KG1 (cell line): ENCODE measurements at places on chromosomes 12 and 14.

DNA sequence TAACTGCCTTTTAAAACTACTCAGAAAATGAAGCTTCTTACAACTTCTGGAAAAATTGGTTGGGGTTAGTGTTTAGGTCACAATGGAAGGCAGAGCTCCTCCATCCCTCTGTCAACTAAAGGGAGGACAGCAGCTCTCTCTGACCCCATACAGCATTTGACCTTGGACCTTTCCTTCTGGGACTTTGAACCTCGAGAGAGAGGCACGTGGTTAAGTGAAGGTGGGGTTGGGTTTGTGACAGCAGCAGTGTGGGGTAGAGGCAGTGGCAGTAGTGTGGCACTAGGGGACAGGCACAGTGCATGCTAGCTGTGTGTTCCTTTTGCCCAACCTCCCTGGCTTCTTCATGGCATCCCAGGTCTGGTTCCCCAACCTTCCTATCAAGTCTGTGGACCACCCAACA lies 9.4 kb upstream of the C12orf75 start:
- no peak for DNase-seq

- no peak for DNase-seq
These were observed 4.6 kb downstream of the HOXC12 start for GRCh38 chr12:53959314-53959713.

DNA sequence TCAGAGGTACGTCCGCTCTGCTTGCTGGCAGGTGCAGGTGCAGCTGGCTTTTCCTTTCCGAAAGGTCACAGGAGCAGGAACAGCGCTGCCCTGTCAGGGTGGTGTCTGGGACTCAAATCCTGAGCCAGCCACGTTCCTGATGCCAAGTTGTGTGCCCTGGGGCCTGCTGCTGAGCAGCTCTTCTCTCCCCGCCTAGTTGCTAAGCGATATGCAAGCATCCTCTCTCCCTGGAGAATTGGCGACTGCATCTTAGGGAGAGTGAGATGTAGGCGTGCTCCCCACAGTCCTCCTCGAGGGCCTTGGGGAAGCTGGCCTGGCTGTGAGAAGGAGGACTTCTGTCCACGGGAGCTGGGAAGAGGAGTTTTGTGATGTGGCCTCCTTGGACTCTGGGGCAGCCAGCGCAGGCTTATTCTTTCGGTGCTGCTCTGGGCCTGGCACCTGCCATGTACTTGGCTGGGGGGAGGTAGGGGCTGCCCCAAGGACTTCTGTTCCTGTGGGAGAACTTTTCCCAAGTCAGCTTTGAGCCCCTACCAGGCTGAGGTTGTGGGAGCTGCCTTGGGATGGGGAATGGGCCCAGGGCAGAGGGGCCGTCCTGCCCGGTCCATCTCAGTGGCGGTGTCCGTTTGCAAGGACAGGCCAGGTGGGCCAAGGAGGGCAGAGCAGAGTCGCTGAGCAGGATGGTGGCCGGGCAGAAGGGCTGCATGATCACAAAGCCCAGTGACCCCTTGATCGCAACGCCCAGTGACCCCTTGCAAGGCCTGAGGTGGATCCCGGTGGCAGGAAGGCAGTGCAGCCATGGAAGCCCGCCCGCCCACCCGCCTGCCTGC lies 183.5 kb downstream of the ADGRD1 start:
- DNase-seq: no peak

- no peak for DNase-seq
These were observed 53.7 kb downstream of the TMTC2 start for GRCh38 chr12:82740129-82741000.

DNA sequence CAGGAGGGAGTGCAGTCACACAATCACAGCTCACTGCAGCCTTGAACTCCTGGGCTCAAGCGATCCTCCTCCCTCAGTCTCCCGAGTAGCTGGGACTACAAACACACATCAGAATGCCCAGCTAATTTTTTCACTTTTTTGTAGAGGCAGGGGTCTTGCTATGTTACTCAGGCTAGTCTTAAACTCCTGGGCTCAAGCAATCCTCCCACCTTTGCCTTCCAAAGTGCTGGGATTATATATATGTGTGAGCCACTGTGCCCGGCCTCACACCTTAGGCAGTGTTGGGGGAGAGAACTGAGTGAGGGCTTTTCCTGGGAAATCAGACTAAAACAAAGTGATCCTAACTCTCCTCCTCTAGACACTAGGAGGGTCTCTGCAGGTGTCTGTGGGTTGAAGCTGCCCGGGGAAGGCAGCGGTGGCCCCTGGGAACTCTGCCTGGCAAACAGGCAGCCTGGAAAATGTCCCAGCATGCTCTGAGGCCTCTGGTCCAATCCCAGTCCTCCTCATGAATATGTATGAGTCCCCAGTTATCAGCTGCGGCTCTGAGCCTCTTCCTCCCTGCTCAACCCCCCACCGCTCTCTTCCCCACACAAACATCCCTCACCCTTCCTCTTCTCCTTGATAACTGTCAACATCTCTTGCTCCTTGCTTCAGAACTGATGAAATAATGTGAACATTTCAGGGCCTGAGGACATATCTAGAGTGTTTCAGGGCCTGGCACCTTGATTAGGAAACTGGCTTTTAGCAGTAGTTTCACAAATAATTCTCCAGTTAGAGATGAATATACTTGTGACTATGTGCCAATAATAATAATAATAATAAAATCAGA lies 7.9 kb upstream of the NAA25 start:
- no peak for DNase-seq

GRCh38 chr12:108685469-108686260 lies 45.7 kb downstream of the CORO1C start:
- DNase-seq: no peak

DNA sequence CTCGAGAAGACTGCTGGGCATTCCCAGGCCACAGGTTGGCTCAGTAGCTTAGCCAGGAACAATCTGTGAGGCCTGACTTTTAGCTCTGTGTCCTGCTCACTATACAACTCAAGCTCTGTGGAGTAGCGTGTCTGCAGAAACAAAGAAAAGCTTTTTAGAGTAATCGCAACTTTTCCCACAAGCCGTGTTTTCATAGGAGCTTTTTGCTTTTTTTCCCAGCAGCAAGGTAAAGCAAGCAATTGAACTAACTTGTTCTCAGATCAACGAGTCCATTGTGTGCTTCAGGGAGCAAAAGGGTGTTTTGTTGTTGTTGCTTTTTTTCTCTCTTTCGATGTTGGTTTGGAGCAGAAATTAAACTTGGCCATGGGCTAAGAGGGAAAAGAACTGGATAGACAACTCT lies 97.3 kb upstream of the BCL2L14 start:
- DNase-seq: no peak

- DNase-seq: no peak
These were observed 1558.5 kb upstream of the TMEM132C start for GRCh38 chr12:126708492-126708896.

- DNase-seq: no peak
These were observed 112.0 kb upstream of the CLEC14A start for GRCh38 chr14:38367922-38368321.

DNA sequence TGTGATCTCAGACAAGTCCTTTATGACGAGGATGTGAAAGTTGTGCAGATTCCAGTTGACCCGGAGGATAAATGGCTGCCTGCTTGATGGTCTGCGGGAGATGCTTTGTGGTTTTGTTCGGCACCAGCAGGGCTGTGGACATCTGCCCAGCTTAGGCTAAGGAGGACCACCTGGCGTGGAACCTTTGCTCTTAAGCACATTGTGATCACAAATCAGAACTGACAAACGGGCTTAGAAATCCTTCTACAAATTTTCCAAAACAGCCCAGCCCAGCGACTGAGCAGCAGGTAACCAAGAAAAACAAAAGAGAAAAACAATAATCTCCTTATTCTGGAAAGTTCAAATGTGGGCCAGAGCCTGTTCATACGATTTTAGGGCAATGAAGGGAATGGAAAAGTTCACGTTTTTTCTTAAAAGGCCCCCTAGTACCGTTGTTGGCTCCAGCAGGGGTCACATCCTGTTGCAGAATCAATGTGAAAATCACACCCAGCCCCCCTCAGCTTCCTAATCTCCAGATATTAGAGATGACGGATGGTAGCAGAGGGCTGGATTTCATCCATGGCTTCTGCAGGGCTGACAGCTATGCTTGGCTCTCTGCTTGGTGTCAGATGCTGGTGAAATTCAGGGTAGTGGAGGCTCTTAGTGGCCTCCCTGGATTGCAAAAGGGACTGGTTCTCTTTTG lies 81.1 kb upstream of the RFLNA start:
- DNase-seq: no peak

- DNase-seq: no peak
These were observed 574 bp upstream of the CRADD start for GRCh38 chr12:93676408-93677194.

GRCh38 chr12:89346741-89347324 lies 5.5 kb downstream of the DUSP6 start:
- peak; percentile 92 for DNase-seq

- no peak for DNase-seq
These were observed 678.5 kb upstream of the TBX3 start for GRCh38 chr12:115362339-115362976.

DNA sequence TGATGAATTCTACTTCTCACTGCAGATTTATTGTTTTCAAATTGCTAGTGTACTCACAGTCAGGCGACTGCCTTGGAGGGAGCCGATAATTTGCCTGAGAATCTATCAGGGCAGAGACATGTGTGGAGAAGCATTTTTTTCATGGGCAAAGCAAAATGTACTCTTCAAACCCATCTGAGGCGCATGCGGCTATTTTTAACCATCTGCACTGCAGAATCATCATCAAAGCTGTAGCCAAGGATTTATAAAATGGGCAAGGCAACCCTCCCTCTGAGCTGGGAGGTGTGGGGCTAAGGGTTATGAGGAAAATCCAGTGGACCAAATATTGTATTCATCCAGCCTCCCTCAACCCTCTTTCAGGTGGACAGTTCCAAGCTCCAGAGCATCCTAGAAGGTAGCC lies 37.7 kb downstream of the BEST3 start:
- no peak for DNase-seq

DNA sequence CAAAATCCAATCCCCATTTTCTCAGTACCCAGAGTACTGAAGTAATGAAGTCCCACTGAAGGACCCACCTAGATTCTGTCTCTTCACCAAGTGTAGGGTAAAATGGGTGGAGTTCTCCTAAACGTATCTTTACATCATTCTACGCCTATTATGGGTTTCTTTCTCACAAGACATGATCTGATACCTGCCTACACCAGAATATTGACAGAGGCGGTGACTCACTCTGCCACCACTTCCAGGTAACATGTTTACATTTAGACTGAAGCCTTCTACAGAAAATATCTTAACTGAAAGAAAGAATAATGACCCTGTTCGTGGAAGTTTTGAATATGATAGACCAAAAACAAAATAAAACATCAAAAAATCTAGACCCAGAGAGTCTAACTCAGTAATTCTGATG lies 89.8 kb downstream of the BTG1 start:
- no peak for DNase-seq

DNA sequence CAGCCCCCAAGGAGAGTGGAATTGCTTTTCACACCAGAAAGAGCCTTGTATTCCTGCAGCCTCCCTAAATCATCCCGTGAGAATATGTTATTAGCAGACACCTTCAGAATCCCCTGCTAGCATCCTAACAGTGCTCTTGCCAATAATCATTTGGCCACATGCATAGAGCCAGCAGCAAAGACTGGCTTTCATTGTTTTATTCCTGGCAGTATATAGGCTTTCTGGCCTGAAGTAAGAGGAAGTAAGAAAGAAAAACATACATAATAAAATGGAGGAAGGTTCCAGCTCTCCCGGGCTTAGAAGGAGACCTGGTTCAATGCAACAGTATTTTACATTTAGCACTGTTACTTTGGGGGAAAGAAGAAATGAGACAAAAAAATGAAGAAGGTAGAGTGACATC lies 176.7 kb upstream of the ATF7IP start:
- no peak for DNase-seq

DNA sequence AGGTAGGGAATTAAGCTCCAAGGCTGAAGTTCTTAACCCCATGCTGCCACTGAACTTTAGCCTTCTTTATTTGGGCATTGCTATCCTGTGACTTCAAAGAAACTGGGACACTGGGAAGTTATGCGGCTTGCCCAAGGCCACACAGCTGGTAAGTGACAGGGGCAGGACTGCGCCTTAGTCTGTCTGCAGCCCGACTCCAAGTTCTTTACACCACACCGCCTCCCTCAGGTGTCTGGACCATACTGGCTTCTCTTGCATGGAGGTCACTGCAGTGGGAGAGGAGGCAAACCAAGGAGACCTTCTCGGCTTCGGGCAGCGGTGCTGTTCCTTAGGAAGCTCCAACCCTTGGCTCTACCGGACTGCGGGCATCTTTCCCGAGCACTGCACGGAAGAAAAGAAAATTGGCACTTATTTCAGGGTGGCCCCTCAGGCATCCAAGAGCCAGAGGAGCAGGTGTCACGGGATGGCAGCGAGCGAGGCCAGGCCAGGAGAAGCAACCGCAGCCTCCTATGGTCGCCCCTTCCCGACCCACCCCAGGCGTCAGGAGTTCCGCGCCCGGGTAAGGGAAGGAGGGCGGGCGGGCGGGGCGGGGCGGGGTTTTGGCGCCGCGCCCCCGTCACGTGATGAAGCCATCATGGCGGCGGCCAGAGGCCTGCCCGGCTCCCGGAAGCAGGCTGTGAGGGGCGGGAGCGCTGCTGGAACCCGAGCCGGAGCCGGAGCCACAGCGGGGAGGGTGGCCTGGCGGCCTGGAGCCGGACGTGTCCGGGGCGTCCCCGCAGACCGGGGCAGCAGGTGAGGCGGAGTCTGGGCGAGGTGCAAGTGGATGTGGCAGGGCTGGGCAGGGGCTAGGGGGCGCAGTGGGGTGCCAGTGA lies 16.4 kb upstream of the ESPL1 start:
- no peak for DNase-seq

DNA sequence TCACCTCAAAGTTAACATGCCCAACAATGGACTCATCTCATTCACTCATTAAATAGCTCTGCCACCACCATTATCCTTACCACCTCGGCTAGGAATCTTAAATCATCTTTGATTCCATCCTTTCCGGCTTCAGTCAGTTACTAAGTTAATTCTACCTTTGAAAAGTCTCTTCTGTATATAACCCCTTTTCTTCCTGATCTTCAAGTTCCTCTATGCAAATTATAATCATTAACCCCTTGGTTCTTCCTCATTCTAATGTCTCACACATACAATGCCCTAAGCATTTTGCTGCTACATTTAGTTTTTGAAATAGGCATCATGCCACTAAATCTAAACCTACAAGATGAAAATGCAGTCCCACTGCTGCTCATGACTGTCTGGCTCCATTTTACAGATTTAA lies 51.6 kb downstream of the ATP2B1 start:
- DNase-seq: no peak

GRCh38 chr14:61950340-61950739 lies 188.1 kb downstream of the SNAPC1 start:
- DNase-seq: no peak

- DNase-seq: no peak
These were observed at the start of gene LIN7A for GRCh38 chr12:80937391-80938238. Gene LIN7A (minus strand): TSS chr12:80937934. CDS start chr12:80937722, 212 bp downstream.
